ENCODE measurements at places on chromosomes 5 and 9.

- DNase-seq, result no peak
Observed at GRCh38 chr5:25970906-25971489, 1067.4 kb downstream of the CDH9 start.

GRCh38 chr9:133879615-133880014 lies 112.5 kb downstream of the VAV2 start:
- DNase-seq, result no peak

- no peak for DNase-seq
Observed at GRCh38 chr5:111223101-111223786, 940 bp upstream of the CAMK4 start.

- no peak for DNase-seq
Observed at GRCh38 chr5:126477294-126478117, 54.3 kb downstream of the GRAMD2B start.

DNA sequence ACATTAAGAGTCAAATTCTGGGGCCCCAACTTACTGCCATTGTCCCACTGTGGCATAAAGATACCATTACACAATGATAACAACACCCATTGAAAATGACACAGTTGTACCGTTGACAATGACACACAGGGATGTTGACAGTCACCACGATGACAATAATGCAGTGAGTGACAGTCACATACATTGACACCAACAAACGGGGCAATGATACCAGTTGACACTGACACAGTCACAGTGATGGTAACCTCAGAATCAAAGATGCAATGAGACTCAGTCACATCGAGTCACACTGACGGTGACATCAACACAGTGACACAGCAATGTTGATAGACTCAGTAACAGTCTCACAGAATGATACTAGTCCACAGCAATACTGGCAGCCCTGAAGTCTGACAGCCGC lies 16.9 kb downstream of the CNTFR start:
- DNase-seq, result no peak

DNA sequence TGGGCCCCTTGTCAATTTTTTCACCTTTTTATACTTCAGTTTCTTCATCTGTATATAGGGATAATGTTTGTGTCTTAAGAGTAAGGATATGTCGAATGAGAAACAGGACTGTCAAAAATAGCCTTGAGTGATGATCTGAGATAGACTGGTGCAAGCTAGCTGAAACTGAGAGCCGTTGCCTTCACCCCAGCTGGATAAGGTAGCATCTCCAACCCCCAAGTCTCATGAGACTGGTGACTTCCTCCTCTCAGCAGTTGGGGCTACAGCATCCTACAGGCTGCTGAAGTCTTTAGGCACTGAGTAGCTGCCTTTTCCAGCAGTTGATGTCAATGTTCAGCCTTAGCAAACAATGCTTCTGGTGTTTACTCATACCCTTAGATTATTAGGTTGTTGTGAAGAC lies 330.2 kb downstream of the OSTF1 start:
- DNase-seq, result no peak

- no peak for DNase-seq
Observed at GRCh38 chr5:80254767-80255430, 949 bp downstream of the SERINC5 start.

Data from stimulated activated naive B cell treated with anti-CD40 and anti-IgM and Interleukin-4, amounts not matched to agents 10 μg/mL and 1 μg/mL and 100 μg/mL, for 72 hours (primary cell).